ENCODE measurements at places on chromosomes 6 and 20.

DNA sequence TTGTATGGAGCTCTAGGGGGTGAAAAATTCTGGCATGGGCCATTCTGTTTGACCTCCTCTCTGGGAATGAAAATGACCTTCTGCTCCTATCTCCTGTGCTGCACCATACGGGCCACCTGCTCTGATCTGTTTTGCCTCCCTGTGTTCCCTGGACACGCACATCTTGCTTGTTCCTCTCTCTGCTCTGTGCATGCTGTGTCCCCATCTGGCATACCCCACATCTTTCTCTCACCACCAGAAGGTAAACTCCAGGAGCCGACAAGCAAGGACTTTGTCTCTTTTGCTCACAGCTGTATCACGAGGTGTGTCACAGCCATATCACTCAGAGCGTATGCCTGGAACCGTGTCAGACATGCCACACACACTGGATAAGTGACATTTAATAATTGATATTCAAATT is 208.4 kb upstream of the DTNBP1 start:
- DNase-seq = no peak

DNA sequence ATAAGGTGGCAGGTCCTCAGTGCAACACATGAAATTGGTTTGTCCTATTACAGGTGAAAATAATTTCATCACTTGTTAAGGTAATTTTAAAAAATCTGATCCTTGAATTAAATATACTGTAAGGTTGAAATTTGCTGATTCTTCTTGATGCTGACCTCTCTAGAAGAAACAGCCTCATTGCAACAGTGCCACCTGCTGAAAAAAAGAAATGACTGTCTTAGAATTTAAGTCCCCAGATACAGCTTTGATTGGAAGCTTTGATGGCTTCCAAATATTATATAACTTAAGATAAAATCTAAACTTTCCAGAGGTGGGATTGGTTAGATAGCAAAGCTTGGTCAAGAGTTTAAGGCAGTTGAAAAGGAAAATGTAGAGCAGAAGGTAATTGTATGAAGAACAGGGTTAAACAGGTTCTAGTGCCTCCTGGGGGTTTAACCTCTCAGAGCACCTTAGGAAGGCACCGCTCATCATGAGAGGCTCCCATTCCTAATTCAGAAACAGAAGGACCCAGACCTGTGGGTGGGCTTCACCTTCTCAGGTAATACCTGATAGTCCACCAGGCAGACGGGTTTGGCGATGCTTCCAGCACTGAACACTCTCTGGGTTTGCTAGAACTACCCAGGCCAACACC is 401.0 kb downstream of the PAX1 start:
- DNase-seq = no peak

- no peak for DNase-seq
Observed at GRCh38 chr6:89615882-89616281, 22.7 kb downstream of the LYRM2 start.

DNA sequence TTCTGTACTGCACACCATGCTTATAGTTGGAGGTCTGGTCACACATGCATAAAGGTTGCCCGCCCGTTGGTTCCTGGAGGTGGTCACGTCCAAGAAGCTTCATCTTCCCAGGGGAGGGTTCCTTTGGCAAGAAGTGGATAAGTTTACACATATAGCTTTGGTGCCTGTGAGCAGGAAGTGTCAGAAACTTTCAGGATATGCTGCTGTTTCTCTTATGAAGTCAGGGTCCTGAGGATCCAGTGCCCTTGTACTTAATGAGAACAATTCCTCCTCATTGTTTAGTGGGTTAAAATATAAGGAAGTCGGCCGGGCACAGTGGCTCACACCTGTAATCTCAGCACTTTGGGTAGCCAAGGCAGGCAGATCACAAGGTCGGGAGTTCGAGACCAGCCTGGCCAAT is 115.5 kb upstream of the DUSP22 start:
- no peak for DNase-seq

DNA sequence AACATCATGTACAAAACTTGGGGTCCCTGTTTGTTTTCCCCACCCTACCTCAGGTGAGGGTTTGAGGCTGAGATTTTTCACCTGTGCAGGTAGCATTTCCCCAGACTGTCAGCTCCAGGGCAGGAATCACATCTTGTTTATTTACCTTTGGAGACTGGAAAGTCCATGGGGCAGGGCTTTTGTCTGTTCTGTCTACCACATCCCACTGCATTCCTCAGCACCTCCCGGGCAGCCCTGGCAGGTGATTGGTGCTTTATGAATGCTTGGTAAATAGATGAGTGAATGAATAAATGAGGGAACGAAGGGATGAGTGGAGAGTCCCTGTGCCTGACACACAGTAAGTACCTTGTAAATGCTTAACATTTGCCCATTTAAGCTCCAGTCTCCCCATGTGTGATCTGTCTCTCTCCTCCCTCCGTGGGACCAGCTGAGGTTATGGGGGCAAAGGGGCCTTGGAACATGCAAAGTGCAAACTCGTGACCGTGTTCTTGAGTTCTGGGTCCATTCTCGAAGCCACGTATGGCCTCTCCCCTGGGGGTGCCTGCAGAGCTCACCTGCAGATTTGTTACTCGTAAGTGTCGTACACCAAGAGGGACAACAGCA is 69.7 kb upstream of the PMEPA1 start:
- DNase-seq = peak; percentile 15

- no peak for DNase-seq
Observed at GRCh38 chr20:47929368-47930115, 144.3 kb upstream of the SULF2 start.

DNA sequence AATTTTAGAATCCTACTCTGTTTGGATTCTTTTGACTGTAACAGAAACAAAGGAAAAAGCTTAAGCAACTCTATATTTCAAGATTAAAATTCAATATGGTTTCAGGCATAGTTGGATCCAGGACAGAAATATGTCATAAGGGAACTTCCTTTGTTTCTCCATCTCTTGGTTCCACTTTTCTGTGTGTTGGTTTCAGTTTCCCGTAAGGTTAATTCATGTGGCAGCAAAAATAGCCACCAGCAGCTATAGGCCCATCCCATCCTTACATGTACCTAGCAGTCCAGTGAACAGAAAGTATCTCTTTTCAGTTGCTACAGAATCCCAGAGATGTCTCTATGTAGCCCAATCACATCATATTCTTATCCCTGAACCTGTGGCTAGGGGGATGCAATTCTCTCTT is 8.8 kb upstream of the FAM8A1 start:
- DNase-seq = no peak

DNA sequence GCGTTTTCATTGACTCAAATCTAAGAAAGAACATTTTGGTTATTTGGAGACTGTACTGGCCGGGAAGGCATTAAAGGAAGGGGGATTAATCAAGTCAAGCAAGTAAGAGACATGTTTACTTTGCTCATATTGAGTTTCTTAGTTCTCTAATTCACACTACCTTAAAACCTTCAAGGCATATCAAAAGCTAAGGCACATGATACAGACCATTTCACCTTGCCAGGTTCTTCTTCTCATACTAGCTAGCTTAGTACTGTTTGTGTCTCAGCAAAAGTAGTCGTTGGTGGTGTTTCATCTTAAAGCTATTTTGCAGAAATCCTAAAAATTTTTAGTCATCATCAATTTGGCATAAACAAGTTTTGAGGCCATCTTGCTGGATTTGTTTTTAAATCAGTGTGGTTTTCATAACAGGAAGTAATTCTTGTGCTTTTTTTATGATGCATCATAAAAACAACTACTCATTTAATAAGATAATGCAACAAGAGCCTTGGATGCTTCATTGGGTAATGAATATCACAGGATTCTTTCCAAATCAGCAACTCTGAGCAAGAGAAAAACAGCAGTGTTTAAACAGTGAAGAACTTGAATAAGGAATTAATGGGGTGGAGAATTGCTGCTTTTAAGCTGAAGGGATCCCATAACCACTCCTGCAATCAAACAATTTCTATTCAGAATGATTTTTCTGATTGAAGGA is 425.3 kb downstream of the EPM2A start:
- DNase-seq = no peak

- no peak for DNase-seq
Observed at GRCh38 chr20:33423141-33423834, 20.3 kb downstream of the SNTA1 start.

DNA sequence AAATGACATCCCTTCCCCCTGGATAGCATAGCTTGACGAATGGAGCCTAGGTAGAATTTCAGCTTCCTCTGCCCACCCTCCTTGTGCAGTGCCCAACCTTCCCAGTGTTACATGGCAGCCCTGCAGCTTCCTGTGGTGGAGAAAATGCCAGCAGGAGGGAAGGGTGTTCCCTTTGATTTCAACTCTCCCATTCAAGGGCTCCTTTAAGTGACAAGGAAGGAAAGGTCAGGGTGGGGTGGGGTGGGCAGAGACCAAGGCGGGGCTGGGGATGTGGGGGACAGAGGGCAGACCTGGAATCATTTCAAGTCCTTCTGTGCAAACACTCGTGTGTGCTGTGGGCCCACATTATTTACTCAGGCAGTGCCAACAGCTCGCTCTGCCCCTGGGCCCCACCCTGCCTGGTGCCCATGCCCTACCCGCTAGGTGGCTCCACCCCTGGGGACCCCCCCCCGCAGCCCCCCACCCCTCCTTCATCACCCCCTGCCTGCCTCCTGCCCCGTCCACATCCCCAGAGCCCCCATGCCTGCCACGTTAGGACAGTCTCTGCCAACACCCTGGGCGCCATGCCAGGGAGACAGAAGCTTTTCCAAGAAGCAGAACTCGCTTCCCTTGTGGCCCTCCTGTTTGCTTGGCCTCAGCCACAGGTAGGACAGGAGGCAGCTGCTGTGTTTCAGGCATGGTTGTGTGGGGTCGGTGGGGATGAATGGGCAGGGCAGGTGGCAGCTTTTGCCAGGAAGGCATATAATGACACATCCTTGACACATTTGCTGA is 9.4 kb downstream of the SPDEF start:
- DNase-seq = no peak

DNA sequence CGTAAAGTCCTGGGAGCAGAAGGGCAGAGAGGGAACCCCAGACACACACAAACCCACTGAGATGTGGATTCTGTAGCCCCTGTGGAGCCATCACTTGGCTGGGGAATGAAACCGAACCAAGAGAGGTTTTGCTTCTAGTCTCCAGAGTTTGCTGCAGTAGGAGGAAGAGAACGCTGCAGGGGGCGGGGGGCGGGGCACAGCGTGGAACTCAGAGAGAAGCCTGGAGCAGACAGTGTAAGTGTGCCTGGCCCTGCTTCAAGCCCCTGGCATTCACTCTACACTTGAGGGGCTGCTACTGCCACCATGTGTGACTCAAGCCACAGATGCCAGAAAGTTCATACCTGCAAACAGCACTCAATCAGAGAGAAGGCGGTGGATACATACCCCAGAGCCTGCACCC is 18.9 kb downstream of the GABRR1 start:
- DNase-seq = no peak

GRCh38 chr6:34714663-34715062 is 18.1 kb upstream of the ILRUN start:
- no peak for DNase-seq

DNA sequence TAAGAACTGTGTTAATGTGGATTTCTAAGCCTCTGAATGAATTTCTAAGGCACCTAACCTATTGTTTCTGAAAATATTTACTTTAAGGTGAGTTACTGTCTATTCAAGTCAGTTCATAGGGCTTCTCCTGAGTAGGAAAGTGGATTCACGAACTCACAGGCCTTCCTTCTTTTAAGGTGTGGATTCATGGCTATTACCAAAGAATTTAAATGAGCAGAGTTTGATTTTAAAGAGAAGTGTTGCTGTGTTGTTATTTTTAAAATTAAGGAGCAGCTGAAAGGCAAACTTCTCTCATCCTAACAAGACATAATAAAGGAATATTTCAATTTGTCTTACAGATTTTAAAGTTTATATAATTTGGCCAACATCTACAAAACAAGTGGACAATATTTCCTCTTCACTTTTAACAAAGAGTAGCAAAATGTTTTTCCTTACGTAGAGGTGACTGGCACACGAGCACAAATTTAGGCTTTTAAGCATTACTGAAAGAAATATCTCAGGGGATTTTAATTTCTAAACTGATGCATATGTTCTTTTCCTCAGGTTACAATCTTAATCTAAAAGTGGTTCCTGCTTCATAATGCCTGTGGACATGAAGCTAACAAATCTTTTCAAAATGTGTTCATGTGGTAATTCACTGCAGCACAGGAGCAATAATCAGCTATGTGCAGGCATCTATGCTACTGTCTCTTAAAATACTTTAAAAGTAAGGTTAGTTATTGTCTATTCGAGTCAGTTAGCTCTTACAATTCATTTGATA is 602 bp upstream of the TSPYL4 start:
- no peak for DNase-seq

DNA sequence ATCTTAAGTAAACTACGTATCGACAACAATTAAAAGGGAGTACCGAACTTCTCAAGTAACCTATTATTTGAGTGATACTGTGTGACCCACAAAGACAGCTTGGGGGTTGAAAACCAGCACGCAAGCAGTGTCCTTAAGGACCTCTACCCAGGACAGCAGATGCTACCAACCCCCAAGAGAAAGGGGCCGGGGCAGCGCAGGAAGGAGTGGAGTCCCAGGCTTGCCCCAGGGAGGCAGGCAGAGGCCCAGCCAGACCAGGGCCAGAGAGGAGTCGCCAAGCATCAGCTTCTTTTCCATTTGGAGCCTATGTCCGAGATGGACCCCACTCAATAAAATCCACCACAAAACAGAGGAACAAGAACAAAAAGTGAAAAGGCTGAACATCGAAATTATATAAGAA is 11.9 kb downstream of the DIDO1 start:
- no peak for DNase-seq

GRCh38 chr6:25370178-25371036 is 91.2 kb downstream of the CARMIL1 start:
- no peak for DNase-seq

DNA sequence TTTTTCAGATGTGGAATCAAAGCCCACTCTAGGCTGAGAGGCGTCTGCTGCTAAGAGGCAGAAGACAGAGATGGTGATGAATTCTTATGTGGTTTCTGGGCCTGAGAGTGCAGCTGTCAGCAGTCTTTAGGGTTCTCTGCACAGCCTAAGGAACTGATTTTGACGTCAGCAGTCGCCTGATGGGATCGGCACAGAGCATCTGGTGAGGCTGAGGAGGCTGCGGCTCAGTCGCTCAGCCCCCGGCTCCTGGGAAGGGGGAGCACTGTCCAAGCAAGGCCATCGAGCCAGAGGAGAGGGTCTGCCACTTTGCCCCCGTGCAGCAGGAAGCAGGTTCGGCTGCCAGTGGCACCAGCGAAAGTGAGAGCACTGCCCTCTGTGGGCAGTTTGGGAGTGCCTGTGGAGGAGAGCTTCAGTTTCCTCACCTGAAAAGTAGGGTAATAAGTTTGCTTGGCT is 92.5 kb downstream of the TCP11 start:
- no peak for DNase-seq

DNA sequence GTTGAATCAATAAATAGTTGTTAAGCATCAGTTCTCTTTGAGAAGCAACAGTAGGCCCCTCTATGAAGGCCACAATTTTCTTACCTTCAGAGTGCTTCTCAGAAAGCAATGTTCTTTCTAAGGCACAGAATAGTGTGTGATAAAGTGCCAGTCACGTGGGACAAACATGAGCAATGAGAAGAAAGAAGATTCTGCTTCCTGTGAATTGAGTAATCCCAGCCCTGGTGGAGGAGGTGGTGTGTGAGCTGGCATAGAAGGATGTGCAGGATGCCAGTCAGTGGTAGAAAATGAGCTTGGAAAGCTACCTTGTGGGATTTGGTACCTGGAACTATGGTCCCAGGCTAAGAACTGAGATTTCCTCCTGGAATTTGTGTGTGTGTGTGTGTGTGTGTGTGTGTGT is 21.7 kb downstream of the KIZ start:
- no peak for DNase-seq
